SW480 (cell line): ENCODE measurements at places on chromosomes 7 and 10.

- DNase-seq = peak; percentile 52
These were observed 9.1 kb upstream of the CSGALNACT2 start for GRCh38 chr10:43128958-43129706.

- no peak for DNase-seq
These were observed 23.8 kb downstream of the CYTH3 start for GRCh38 chr7:6248581-6248980.

DNA sequence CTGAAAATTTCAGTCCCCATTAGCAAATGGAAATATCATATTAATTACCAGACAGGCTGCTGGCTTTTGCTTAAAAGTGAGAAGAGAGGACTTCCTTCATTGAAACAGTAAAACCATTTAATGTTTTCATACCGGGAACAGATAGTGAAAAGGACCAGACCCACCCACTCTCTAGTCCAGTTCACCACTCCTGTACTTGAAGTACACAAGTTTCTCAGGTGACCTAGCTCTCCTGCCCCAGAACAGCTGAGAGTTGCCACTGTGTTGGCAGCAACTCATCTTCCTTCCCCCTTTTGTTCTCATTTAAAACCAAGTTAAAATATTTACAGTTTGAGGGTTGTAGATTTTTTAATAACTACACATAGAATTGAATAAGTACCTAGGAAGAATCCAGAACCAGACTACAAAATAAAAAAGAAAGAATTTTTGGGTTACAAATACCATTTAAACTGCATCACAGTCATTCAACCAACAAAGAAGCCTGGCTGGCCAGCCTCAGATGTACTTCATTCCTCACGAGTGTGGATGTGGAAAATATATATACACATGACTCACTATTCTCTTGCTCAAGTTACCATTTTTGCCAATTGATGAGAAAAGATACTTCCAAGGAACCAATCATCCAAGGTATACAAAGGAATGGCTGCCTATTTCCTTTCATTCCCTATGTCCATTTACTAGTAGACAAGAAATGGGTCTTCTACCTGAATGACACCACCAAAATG lies 68.1 kb downstream of the VPS41 start:
- DNase-seq = no peak

DNA sequence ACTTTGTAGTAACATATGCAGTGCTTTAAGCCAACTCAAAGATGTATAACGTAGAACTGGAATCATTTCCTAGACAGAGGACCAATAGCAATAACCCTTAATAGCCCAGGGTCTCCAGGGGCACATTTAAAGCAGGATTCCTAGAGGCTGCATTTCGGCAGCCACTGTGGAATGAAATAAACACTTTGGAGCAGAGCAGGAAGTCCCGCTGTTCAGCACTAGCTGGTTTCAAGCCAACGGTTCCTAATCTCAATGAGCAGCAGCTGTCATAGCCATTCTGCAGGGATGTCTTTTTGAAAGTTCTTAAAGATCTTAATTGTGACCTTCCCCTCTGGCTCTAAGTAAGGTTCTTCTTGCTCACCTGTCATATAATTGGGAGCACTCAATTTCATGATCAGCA lies 18.4 kb upstream of the MACROH2A2 start:
- DNase-seq = no peak

DNA sequence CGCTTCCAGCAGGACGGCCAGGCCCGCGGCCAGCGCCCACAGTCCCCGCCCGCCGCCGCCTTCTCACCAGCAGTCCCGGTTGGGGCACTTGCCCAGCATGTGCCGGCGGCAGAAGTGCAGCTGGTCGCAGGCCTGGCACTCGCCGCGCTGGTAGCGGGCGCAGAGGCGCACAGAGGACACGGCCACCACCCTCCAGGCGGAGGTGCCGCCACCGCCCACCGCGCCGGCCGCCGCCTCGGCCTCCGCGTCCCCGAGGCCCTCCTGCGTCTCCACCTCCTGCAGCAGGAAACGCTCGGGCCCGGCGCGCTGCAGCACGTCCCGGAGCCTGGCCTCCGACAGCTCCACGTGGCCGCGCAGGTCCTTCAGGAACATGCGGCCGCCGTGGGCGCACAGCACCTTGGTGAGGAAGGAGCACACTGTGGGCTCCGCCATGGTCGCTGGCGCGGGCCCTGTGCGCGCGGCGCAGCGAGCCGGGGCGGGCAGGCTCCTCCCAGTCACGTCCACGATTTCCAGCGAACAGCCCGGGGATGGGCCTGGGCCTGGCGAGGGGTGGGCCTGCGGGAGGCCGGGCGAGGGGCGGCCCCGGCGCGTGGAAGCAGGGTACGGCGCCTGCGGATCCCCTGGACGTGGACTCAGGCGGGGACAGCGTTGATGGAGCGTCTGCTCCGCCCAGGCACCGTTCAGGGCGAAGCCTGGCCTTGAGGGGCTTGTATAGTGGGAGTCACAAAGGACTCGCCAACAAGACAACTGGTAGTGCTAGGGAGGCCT lies at the start of gene ZC3HAV1L:
ZC3HAV1L (minus strand) TSS at position 457 of the 768 bp plus-strand sequence; CDS start at position 432, 25 bp downstream.
- DNase-seq = peak; percentile 60

GRCh38 chr10:102872163-102872562 lies 2.9 kb downstream of the AS3MT start:
- no peak for DNase-seq

DNA sequence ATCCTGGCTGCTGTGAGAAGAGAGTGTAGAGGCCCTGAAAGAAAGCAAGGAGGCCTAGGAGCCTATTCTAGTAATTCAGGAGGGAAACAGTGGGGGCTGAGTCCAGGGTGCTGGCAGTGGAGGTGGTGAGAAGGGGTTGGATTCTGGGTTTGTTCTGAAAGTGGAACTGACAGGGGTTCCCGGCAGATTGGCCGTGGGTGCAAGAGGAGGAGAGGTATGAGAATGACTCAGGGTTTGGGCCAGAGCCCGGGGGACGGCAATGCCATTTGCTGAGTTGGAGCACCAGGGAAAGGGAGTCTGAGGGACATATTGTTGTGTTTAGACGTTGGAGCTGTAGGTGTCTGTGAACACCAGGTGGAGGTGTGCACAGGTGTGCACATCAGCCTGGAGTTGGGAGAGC lies 38.5 kb downstream of the NPTX2 start:
- DNase-seq = no peak

DNA sequence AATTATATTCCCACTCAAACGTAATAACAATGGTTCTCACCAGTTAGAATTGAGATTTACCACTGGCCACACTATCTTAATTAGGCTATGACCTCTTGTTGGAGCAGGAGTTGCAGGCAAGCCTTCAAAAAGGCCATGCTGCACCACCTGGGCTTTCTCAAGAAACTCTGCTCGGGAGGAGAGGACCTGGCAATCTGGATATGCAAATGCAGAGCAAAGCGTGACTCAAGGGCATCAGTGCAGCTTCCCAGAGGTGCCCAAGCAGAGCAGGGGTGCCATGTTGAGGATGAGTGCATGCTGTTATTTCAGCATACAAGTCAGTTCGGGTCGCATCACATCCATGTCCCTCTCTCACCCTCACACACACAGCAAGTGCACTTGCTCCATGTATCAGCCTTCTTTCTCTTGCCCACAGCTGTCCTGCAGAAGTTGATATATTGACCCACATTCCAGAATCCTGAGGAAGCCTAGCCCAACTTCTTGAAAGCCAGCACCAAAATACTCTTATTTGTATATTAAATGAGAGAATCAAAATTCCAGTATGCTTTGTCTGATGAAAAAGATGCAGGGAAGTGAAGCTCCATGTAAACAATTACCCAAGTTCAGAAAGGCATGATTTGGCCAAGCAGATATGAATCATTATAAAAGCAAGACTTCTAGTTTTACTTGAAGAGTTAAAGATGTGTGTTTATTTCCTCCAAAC lies 55.7 kb upstream of the IL6 start:
- no peak for DNase-seq

- no peak for DNase-seq
These were observed 103.4 kb downstream of the GRID1 start for GRCh38 chr10:86263209-86263608.

GRCh38 chr7:2613931-2614600 lies 17.7 kb upstream of the TTYH3 start:
- no peak for DNase-seq

DNA sequence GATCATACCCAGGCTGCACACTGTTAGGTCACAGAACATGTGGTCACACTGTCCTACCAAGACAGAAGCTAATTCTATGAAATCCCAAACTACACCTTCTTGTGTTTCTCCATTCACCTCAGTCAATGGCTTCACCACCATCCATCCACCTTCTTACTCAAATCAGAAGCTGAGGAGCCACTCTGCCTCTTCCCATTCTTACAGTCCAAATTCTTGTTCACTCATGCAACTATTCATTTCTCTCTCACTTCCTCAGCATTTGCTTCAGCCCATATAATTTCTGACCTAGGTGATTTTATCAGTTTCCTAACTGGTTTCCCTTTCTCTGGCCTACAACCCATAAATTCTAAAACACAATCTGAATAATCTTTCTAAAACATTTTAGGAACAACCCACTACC lies 229.2 kb downstream of the LRRN3 start:
- no peak for DNase-seq
